Fibroblast of gingiva (primary cell): ENCODE measurements at places on chromosomes 3 and 15.

DNA sequence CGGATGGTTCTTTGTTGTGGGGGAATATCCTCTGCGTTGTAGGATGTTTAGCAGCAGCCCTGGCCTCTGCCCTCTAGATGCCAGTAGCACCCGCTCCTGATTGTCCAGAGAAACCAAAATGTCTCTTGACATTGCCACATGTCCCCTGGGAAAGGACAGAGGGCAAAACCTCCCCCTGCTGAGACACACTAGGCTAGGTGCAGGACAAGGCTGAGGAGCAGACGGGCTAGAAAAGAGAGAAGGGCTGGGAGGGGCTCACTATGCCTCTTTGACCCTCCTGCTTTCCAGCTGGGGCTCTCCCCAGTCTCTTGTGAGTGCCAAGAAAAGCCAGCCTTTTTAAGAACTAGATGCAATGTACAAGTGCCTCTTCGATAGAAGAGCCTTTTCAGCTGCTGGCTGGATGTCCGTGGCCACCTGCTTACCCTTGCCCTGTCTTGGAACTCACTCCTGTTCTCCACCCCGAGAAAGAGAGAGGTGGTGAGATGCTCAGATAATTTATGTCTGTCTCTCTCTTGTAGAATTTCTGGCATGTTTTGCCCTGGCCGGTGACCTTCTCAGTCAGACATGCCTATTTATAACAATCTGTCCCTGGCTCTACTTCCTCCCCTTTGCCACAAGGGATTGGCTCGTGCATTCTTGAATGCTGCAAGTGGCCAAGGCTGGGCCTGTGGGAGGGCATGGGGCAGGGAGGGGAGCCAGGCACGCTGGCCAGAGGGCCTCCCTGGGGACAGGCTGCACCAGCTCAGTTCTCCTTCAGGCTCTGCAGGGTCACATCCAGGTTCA lies 142.6 kb downstream of the RPLP1 start:
- DNase-seq, result peak; percentile 15

DNA sequence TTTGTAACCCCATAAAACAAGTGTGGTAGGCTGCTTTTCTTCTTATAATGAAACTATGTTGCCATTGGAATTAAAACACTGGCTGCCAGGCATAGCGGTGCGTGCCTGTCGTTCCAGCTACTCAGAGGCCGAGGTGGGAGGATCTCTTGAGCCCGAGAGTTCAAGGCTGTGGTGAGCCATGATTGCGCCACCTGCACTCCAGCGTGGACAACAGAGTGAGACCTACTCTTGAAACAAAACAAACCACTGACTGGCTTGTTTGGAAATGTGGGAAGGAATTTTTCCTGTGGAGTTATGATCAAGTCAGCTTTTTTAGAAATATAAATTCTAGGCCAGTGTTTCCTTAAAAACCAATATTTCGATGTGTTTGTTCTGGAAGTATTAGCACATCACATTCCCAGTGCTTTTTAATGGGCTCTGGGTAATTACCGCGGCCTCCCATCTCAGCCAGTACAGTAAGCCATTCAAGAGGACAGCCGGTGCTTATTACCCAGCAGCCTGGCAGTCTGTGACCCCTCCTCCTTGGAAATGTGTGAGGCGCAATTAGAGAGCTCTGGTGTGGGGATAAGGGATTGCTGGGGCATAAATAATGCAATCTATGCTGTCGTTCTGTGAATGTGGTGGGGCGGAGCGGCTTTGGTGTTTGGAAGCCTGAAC lies 58.3 kb upstream of the TRAK1 start:
- peak; percentile 95 for DNase-seq

GRCh38 chr15:63056829-63057228 lies 14.3 kb downstream of the TPM1 start:
- DNase-seq, result no peak

DNA sequence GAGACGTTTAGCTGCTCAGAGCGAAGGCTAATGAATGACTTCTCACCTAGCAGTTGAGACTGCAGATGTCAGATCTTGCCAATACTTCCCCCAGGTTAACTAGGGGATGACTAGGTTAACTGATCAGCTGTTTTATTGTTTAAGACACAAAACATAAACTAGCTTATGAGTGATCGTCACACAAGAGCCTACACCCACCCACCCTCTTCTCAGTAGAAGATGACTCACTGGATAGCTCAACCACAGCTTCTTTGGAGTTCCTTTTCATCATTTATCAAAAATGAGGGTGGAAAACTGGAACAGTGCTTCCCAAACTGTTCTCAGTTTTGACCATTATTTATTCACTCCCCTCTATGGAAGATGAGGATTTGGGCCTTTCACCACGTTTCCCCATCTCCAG lies 25.2 kb downstream of the GASK1A start:
- no peak for DNase-seq

DNA sequence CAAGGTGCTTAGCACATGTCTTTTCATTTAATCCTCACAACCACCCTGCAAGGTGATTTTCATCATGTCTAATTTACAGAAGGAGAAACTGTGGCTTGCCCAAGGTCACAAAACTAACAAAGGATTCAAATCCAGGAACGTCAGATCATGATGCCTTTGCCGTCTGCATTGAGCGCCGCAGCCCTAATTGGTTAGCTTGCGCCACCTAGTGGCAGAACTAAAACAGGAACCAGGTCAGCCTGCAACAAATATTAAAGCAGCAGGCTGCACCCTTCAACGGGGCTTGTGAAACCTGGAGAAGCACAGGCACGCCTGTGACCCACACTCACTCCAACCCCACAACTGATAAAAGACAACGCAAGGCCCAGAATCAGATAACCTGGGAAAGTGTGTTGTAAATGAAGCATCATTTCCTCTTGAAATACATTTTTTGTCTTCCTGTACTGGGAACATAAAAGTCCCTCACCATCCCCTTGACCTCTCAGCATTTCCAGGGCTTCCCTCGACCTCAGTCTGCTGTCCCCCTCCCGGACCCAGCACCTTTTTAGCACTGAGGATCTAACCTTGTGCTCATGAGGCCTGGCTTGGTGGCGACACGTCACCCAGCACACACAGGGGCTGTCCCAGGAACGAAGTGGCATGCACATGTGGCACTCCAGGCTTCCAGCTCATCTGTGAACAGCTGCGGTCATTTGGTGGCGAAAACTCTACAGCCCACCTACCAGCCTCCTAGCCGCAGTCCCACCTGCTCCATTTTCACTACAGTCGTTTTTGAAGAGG lies 17.3 kb downstream of the DPH3 start:
- peak; percentile 72 for DNase-seq

DNA sequence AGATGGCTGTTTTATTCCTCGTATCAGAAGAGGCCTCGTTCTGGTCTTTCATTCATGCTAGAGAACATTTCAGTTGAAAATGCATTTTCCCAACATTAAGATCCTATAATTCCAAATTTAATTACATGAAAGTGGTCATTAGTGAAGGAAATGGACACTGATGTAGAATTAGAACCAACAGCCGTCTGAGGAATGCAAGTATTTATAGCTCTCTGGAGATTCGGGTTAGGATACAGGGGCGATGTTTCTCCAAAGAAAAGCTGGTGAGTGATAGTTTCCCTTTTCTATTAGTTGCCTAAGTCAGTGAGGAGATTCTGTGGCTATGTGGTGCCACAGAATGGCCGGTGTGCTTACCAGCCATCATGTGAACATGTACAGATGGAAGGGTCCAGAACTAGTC lies 109.0 kb upstream of the IL12A start:
- DNase-seq, result no peak

- no peak for DNase-seq
These were observed at the start of gene UROC1 for GRCh38 chr3:126517291-126517951. Gene UROC1, minus strand, starts transcription at chr3:126517773. Its CDS starts 54 bp downstream, at chr3:126517719.

DNA sequence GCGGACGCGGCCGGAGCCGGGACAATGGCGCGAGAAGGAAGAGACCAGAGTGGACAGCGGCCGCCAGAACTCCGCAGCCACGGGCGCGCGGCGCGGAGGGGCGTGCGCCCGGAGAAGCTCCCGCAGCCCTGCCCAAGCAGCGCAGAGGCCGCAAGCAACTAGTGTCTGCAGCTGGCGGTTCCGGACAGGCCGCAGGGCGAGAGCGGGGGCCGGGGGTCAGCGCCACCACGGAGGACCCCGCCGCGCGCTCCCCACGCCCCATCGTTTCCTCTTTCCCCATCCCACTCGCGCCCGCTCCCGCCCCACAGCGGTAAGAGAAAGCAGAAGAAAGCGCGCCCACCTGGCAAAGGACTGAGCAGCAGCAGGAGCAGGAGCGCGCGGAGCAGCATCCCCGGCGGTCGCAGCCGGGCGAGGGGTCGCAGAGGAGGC lies 440 bp downstream of the PRTG start:
- DNase-seq, result peak; percentile 33

DNA sequence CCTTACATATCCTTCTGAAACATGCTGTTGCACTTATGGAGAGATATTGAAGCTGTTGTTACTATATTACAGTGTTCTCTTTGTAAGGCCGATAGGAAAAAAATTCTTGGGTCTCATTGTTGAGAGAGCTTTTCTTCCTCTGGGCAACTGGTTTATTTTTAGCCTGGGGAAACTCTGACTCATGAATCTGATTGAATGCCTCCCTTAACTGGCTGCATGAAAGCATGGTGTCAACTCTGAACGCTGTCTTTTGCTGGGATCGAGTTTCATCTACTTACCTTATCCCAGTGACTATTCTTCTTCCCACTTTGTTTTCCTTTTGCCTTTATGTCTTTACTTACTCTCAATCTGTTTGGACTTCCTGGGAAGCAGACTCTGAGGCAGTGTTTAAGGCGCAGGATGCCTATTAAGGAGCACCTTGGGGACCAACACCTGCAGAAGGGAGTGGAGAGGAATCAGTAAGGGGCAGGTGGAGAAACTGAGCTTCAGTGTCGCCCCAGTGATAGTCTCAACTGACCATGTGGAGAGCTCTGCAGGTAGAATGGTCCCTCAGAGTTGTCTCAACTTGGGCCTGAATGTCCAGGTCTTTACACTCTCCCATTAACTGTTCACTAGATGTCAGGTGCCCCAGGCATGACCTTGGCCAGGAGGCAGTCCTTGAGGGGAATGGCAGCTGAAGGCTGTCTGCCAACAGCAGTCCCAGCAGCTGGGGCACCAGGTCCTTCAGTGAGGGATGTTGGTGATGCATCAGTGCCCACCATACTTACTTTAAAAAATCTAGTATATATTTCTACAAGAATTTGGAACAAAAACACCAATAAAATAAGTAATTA lies 88.9 kb upstream of the CCNL1 start:
- peak; percentile 92 for DNase-seq

GRCh38 chr3:47323431-47324277 lies 40.9 kb downstream of the KLHL18 start:
- no peak for DNase-seq

GRCh38 chr3:37471425-37471824 lies 297.0 kb upstream of the LRRFIP2 start:
- no peak for DNase-seq

DNA sequence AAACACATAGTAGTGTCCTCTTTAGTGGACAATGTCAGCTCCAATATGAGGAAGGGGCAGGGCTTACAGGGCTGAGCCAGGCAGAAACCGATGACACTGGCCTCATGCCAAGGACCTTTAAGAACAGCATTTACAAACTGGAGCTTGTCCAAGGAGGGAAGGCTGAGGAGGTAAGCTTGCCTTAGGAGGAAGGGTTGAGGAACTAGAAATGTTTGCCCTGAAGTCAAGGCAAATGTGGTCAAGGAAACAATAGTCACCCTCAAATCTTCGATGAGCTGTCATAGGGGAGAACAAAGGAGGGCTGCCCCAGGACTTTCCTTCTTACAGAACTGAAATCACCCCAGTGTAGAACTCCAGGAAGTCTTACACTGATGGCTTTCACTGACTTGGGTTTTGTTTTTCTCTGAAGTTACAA lies 136.4 kb downstream of the LIPC start:
- DNase-seq, result no peak

DNA sequence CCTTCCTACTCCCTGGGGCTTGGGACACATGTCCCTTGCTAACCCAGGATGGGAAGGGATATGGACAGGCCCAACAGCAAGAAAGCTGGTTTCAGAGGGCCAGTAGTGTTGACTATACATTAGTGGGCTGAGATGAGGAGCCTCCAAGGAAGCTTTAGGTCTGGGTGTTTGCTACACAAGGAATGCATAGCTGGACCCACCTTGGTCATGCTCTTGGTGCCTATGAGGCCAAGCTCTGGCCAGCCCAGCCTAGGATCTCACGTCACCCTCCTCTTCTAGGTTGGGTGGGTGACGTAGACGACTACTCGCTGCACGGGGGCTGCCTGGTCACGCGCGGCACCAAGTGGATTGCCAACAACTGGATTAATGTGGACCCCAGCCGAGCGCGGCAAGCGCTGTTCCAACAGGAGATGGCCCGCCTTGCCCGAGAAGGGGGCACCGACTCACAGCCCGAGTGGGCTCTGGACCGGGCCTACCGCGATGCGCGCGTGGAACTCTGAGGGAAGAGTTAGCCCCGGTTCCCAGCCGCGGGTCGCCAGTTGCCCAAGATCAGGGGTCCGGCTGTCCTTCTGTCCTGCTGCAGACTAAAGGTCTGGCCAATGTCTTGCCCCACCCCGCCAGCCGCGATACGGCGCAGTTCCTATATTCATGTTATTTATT lies 653 bp upstream of the WDR6 start:
- DNase-seq, result peak; percentile 50

DNA sequence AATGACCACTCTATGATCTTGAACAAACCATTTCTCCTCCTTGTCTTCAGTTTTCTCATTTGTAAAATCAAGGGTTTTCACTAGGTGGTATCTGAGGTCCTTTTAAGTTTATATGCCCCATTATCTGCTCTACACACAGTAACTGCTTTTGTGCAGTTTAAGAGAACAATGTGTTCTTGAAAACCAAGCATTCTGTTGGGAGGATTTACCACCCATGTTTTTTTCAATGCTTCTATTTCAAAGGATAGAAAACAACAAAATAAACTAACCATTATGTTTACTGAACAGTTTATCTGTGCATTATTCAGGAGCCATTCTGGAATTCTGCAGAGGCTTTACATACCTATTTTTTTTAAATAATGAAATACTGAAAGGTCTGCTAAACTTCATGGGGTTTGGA lies 67.6 kb upstream of the C3orf49 start:
- DNase-seq, result no peak
